Myocyte (in vitro differentiated cells): ENCODE measurements at places on chromosomes 13 and 19. TPM values are rescaled to one million over a fixed set of nuclear protein-coding genes. Genes with fewer than 3 reads are reported as not detected.
A peak's percentile ranks its signal among the peaks of the same experiment; 100 is the strongest.

DNA sequence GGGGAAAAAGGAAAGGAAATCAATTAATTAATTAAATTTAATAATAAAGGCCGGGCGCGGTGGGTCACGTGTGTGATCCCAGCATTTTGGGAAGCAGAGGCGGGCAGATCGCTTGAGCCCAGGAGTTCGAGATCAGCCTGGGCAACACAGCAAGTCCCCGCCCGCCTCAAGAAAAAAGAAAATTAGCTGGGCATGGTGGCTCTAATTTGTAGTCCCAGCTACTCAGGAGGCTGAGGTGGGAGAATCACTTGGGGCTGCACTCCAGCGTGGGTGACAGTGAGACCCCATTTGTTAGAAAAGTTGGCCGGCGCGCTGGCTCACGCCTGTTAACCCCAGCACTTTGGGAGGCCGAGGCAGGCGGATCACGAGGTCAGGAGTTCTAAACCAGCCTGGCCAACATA is 733 bp upstream of the CD320 start:
- no peak for DNase-seq

DNA sequence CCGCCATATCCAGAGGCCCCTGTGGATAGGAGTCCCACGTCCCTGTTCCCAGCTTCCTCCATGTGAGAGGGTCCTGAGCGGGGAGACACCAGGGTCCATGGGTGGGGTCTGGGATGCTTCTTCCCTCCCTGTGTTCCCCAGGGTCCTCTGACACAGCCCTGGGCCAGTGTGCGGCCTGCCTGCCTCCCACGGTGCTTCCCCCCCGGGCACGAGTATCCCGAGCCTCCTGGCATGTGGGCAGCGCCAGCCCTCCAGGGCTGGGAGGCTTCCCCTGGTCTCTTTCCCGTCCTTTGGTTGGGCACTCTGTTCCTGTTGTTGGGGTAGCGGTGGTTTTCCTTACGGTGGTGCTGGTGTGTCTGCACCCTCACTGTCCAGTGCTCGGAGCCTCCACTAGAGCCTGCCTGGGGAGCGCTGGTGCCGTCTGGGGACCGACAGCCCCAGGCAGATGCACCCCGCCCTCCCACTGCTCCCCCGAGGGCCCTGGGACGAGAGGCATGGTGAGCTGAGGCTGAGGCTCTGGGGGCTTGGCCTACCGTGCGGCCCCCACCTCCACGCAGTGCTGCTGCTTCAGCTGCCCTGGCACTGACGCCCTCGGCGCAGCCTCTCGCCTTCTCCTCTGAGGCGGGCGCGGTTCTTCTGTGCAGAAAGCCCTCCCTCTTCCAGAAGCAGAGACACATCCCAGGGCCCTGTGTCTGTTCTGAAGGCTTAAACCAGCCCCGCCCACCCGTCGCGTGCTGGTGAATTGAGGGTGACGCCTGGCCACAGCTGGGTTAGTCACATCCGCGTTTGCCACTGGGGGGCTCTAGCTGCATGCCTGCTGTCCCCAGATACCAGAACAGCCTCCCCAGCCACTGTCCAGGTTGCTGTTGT is 27.9 kb downstream of the PLEKHJ1 start:
- peak; percentile 88 for DNase-seq

GRCh38 chr13:106133025-106133424 is 402.4 kb downstream of the EFNB2 start:
- no peak for DNase-seq

DNA sequence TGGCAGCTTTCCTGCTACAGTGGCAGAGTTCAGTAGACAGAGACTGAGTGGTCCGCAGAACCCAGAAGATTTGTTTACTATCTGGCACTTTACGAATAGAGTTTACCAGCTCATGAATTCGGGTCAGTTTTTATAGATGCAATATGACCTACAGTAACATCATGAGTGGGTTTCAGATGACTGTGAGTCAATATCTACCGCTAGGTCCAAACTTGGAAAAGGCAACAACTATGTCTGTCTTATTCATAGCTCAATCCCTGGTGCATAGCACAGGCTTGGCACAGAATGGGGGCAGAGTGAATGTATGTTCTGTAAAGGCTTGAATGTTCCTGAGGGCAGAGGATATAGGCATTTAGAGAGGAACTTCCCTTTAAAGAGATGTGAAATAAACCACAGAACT is 65.2 kb downstream of the RAP2A start:
- DNase-seq = no peak

- peak; percentile 26 for DNase-seq
Measured at GRCh38 chr13:79736356-79736755, 255.4 kb downstream of the NDFIP2 start.

- peak; percentile 91 for DNase-seq
Measured at GRCh38 chr19:50368649-50369570, 3.5 kb upstream of the NAPSA start.

EBPL gene
- total RNA-seq = 18.8 and 26.3 TPM in 2 replicates

CEACAM1 gene
- not detected in 2 replicates for total RNA-seq

- DNase-seq = peak; percentile 52
Measured at GRCh38 chr19:39506944-39507714, 7.8 kb upstream of the SELENOV start.
